Cerebellar nuclear complex (tissue), 1 donor: ENCODE measurements at places on chromosomes 13 and 19.

DNA sequence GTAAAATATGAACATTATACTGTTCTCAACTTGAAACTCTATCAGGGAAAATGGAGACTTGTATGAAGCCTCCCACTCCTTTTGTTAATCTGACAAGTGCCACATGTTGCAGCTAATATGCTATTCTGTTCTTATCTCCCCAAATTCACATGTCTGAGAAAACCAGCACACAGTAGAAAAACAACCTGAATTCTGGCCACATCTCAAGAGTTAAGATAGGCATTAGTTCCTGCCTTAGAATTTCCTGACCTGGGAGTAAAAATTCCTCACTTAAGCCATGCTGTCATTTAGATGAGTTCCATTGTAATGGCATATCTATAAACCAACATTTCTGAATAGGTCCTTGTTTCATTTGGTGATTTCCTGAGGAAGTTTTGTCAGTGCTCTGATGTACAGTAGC, 1098.5 kb downstream of the EFNB2 start:
- DNase-seq: no peak

DNA sequence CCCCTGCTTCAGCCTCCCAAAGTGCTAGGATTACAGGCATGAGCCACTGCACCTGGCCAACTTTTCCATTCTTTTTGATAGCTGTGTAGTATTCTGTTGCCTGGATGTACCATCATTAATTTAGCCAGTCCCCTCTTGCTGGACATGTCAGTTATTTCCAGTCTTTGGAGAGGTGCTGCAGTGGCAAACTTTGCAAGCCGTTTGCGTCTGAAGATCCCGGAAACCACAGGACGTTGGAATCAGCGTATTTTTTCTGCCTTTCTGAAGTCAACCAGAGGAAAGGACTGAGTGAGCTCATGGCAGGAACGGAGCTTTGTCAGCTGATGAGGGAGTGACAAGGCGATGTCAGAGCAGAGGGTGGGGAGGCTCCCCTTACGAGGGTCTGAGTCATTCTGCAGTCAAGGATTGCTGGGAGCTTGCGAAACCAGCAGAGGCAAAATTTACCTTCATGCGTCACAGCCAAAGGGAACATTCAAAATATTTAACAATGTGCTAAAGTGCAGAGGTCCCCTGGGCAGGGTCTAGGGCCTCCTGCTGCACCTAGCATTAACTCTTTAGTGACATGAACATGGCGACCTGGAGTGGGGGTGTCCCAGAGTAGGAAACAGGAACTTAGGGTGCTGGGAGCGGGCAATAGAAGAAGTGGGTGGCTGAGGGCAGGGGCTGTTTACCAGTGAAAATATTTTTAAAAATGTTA, 5.6 kb downstream of the C5AR1 start:
- no peak for DNase-seq

DNA sequence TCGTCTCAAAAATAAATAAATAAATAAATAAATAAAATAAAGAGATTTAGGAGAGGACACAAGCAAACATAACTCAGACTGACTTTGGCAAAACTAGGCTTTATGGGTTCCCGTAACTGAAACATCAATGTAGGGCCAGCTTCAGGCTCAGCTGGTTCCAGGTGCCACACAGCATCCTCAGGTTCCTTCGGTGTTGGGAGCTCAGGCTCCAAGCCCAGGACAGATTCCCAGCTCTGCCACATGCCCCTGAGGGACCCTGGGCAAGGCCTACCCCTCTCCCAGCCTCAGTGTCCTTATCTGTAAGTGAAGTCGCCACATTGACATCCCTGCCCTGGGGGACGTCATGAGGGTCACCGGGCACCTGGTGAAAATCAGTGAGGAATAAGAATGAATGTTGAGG, 18.7 kb downstream of the MISP start:
- DNase-seq: no peak

GRCh38 chr19:56930647-56931535, 90.4 kb upstream of the PEG3 start:
- no peak for DNase-seq

DNA sequence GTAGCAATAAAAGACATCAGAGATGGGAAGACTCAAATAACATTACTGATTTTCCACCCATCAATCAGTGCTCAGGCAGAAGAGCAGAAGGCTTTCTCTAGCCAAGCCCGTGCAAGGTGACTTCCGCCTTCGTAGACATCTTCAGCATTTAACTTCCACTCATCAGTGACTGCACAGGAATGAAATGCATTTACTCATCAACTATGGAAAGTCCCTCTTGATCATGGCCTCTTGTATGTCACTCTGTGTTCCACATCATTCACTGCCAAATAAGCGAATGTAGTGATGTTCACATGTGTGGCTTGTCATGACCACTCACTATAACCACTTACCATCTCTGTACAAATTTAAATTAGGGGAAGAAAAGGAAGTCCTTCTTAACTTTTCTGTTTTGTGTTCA, 49.4 kb downstream of the SACS start:
- DNase-seq: no peak

GRCh38 chr19:19591133-19591825, 27.2 kb downstream of the PBX4 start:
- DNase-seq: no peak

DNA sequence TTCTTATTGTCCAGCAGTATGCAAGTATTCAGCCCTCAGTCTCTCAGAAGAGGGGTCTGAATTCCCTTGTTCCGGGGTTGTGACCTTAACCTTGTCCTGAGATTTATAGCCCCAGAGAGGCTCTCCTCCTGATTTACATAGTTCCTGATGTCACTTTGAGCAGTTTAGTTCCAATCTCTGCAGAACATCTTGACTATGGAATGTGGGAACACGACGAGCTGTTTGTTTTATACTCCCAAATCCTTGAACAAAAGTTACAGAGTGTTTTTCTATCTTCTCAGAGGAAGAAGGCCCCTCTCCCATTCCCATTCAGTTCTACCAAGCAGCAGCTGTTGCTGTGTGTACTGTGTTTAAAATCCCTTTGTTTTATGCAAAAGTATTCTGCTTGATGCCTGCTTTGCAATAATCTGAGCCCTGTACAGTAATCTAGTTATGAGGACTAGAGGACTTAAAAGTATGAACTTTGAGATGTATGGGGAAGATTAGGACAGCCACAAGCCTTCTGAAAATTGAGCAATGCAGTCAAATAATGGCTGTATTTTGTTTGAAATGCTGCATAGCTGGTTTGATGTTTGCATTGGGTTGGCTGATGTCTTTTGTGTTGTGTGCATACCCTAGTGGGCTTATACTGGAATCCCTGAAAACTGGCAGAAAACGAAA, 74.7 kb downstream of the KL start:
- no peak for DNase-seq

DNA sequence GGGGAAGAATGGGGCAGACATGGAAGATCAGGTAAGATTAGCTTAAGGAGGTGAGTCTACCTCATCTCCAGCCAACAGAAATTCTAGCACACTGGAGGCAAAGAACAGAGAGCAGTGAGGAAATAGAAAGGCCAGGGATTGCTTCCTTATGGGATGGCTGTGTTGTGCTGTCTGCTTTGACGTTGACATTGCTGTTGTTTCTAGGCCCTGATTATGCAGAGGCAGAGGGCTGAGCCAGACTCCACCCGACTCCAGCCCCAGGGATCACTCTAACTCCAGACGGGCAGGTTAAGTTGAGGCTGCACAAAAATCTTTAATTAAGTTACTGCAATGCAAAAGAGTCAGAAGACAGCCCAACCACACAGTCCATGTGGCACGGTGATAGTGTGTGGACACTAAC, 24.1 kb downstream of the CRYL1 start:
- DNase-seq: no peak

DNA sequence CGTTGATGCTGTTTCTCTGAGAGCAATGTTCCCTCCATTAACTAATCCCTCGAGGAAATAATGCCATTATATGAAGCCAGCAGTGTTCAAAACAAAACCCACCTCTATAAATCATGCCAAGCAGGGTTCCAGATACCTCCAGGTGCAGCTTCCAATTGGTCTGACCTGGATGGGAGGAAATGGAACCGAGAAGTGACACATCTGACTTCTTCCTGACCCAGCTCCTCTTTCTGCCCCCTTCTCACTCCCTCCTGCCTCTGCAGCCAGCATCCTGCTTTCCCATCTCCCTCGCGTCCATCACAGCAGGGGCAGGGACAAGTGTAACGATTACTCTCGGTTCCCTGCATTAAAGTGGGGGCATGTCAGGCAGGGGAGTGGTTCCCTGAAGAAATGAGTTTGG, 37.5 kb downstream of the HSPH1 start:
- no peak for DNase-seq

- no peak for DNase-seq
These were observed 864.3 kb upstream of the ATXN8OS start for GRCh38 chr13:69243366-69243765.

- no peak for DNase-seq
These were observed 56.2 kb upstream of the UBE2L5 start for GRCh38 chr13:30366088-30366487.

DNA sequence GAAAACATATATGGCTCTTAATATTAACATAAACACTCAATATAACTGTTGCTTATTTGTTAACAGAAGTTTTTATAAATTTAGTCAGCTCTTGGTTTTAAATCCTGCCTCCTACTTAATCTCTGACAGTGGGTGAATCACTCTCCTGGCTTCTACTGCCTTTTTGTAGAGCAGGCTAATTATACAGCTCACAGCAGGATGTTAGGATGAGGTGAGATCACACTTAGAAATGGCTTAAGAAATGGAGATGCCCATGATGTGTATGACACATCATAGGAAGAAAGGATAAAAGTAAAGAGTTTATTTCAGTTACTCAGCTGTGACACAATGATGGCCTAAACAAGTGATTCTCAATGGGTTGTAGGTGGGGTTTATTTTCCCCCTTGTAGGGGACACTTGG, 345.6 kb downstream of the SPRY2 start:
- DNase-seq: no peak

DNA sequence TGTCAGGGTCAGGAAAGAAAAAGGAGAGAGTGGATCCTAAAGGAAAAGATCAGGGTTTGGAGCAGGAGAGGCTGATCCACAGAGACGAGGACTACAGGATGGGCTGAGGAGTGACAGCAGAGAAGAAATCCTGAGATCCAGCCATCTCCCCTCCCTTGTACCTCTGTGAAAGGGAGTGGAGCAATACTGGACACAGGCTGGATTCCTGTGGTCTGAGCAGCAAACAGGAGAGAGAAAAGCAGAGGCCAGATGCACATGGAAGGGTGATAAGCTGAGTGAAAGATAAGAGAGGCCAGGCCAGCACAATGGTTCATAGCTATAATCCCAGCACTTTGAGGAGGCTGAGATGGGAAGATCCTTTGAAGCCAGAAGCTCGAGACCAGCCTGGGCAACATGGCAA, 472.1 kb upstream of the TSHZ3 start:
- no peak for DNase-seq

DNA sequence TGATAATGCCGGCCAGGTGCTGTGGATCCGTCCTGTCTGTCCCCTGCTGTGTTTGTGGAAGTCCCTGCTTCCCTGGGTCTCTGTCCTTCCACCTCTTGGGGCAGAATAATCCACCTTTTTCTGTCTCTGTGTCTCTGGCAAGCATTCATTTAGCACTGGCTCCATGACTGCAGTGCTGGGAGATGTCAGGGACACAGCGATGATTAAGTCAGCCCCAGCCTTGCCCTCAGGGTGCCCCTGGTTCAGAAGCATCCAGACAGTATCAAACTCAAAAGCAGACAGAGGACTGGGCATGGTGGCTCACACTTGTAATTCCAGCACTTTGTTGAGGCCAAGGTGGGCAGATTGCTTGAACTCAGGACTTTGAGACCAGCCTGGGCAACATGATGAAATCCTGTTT, 1.5 kb downstream of the HIPK4 start:
- no peak for DNase-seq

GRCh38 chr19:45769821-45770191, 754 bp upstream of the SIX5 start:
- no peak for DNase-seq

- no peak for DNase-seq
These were observed 12.3 kb upstream of the MISP start for GRCh38 chr19:738509-739128.

DNA sequence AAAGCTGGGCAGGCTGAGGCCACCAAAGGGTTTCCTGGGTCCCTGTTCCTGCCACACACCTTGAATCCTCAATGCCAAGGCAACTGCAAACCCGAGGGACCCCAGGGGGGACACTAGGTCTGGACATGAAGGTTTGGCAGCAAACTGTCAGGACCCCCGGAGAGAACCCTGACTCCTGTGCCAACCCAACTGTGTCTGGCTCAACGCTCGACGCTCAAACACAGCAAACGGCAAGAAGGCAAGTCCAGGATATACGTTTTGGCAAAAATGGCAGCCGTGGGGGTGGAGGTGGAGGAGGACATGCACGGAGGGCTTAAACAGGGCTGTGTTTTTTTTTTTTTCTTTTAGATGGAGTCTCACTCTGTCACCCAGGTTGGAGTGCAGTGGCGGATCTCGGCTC, 73.0 kb downstream of the GADD45B start:
- no peak for DNase-seq

DNA sequence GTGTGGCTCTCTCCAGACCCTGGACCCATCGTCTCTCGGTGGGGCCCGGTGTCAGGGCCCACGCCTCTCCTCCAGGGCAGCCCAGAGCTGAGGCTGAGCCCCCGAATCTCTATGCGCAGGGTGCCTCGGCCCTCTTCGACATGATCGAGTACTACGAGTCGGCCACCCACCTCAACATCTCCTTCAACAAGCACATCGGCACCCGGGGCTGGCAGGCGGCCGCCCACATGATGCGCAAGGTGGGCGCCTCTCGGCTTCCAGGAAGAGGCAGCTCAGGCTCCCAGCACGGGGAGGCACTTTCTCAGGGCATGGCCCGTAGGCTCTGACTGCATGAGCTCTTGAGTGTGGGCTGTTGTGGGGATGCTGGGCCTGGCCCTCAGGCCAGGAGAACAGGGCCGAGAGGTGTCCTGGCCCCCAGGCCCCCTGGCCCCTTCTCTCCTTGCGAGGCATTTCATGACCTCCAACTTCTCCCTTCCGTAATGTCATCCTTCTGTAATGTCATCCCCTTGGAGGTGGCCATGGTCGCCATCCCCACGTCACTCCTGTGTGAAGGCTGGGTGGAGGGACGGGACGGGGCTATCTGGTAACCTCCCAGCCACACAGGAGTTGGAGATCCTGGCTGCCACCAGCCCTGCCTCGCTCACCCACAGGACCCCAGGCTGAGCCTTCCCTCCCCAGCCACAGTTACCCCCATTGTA, 19.4 kb downstream of the NKPD1 start:
- DNase-seq: no peak

- DNase-seq: no peak
These were observed 232.0 kb upstream of the PCDH9 start for GRCh38 chr13:67462098-67462497.

DNA sequence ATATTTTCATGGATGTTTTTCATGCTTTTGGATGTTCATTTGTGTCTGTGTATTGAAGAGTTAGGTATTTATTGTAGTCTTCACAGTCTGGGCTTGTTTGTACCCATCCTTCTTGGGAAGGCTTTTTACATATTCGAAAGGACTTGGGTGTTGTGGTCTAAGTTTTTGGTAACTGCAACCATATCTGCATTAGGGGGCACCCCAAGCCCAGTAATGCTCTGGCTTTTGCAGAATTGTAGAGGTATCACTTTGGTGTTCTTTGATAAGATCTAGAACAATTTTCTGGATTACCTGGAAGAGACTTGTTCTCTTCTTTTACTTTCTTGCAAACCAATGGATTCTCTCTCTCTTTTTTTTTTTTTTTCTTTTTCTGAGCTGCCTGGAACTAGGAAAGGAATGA, 581.3 kb downstream of the DACH1 start:
- DNase-seq: no peak
